ENCODE measurements at places on chromosomes 13 and 19. TPM values are rescaled to one million over a fixed set of nuclear protein-coding genes. Genes with fewer than 3 reads are reported as not detected.

SHFL gene
- 22.3 TPM for total RNA-seq

BORA gene
- 6.5 TPM for total RNA-seq

LRRC25 gene
- not detected for total RNA-seq

ZNF471 gene
- total RNA-seq, result 5.3 TPM
